ENCODE measurements at places on chromosomes 3 and 15.

- DNase-seq, result no peak
These were observed 108.3 kb downstream of the OCA2 start for GRCh38 chr15:27990521-27991515.

GRCh38 chr15:85547386-85547785, 167.0 kb downstream of the AKAP13 start:
- peak; percentile 24 for DNase-seq

- peak; percentile 57 for DNase-seq
These were observed 20.2 kb downstream of the MAGEF1 start for GRCh38 chr3:184691397-184692231.

DNA sequence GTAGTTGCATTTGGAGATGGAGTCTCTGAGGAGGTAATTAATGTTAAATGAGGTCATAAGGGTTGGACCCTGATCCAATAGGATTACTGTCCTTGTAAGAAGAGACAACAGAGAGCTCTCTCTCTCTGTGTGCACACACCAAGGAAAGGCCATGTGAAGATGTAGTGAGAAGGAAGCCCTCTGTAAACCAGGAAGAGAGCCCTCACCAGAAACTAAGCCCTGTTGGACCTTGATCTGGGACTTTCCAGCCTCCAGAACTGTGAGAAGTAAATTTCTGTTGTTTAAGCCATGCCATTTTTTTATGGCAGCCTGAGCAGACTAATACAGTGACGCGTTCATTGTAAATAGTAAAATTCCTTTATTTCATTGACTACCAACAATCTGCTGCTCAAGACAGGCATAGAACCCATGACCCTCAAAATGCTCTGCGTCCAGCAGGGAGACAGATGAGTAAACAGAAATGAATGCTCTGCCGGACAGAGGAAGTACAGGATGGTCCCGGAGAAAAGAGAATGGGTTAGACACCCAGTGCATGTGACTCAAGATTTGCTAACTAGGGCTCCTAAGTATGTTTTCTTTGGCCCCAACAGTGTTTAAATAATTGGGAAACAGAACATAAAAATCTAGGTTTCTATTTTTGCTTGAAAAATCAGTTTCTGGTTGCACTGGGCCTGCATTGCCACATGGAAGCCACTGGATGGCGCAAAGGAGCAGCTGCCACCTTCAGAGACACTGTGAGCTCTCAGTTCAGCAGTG, 37.9 kb upstream of the TNFAIP8L3 start:
- no peak for DNase-seq

- no peak for DNase-seq
These were observed 6.1 kb downstream of the SLC51B start for GRCh38 chr15:65051266-65051665.

Measured in hematopoietic multipotent progenitor cell (in vitro differentiated cells).